ENCODE measurements at places on chromosomes 12 and 14.

GRCh38 chr14:89493877-89494634, 77.0 kb upstream of the FOXN3 start:
- no peak for DNase-seq

DNA sequence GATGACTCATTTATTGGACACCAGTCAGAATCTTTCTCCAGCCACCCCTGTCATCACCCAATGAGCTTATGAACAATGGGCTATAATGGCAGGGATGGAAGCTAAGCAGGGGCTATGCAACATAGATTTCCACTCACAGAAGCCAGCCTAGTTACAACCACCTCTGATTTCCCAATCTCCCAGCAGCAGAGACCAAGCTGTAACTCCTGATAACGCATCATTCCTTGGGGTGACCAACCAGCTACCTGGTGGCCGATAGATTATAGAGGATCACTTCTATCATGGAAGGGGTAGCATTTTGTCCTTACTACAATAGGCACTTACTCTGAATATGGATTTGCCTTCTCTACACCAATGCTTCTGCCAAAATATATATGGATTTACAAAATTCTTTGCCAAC, 302.3 kb upstream of the ATXN7L3B start:
- no peak for DNase-seq

DNA sequence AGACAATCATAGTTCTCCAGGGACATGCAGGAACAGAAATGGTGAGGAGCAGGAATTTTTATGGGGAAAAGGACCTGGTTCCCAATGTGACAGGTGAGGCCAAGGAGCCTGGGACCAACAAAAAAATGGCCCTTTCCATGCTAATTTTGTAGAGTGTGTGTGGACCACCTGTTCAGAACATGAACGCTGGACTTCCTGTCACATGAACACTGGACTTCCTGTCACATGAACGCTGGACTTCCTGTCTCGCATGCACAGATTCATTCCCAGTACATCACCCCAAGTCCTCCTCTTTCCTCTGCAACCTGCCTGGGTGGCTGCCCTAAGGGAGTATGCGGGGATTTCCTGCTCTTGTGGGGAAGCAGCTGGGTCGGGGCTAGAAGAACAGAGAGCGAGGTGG, 10.1 kb downstream of the FGF6 start:
- peak; percentile 40 for DNase-seq

DNA sequence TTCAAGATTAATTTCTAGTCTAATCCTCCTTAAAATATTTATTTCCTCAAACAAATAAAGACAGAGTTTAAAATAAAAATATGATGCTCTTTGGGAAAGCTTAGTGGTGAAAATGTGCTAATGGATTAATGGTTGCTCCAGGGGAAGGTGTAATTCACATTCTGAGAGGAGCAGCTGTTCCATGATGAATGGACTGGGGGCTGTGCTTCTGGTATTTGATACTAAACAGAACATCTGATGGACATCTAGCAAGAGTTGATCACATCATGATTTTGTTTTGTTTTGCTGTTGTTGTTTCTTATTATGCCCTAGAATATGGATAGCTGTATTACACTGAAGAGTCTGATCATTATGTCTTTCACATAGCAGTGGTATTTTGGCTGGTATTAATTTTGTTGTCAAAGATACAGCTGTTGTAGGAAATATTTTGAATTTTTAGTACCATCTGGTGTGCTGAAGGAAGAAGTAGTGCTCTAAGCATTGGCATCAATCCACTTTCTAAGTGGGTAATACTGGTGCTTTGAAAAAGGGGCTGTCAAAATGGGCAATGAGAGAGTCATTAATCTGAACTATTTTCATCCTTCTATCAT, 296.4 kb downstream of the ADAMTS20 start:
- DNase-seq = no peak

DNA sequence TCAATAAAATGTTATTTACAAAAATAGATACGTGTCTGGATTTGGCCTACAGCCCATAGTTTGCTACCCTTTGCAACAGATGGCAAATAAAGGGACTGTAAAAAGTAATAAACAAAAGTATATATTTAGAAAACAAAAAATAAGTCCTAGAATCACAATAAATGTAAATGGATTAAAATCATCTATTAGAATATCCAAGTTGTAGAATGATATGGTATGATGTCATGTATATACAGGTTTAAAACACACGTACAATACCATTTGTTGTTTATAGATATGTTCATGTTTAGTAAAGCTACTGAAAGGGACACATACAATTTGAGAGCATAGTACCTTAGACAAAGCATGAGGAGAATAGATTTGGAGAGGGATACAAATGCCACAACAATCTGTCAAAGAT, 219.5 kb downstream of the BCL11B start:
- no peak for DNase-seq

- no peak for DNase-seq
These were observed 16.7 kb upstream of the NEDD1 start for GRCh38 chr12:96890331-96890730.

- DNase-seq = no peak
These were observed 465.6 kb downstream of the MED13L start for GRCh38 chr12:115811929-115812328.
